Cardiac septum (tissue), 1 donor: ENCODE measurements at places on chromosomes 4 and X.

DNA sequence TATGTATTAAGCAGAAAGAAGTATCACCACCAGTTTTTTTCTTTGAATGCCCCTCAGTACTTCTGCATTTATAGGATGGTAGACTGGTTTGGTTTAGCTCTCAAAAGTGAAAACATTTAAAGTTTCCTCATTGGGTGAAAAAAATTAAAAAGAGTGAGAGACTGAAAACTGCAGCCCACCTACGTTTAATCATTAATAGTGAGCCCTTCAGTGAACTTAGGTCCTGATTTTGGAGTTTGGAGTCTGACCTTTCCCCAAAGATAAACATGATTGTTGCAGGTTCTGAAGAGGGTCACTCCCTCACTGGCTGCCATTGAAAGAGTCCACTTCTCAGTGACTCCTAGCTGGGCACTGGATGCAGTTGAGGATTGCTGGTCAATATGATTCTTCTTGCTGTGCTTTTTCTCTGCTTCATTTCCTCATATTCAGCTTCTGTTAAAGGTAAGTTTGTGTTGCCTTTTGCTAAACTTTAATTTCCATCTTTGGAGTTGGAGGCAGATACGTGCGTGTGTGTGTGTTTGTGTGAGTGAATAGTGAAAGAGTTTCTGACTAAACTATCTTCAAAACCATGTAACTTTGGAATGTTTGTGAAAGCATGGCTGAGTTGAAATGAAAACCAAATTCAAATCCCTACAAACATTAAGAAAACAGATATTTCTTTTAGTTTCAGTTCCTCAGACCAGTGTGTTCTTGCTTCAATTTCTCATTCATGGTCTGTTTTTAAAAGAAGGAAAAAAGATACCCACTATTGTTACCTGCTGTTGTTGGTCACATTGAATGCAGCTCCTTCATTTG, at the start of gene MTTP:
Gene MTTP, plus strand, starts transcription at position 295 of the 795 bp plus-strand sequence. Its CDS starts 86 bp downstream, at position 381.
- no peak for DNase-seq

DNA sequence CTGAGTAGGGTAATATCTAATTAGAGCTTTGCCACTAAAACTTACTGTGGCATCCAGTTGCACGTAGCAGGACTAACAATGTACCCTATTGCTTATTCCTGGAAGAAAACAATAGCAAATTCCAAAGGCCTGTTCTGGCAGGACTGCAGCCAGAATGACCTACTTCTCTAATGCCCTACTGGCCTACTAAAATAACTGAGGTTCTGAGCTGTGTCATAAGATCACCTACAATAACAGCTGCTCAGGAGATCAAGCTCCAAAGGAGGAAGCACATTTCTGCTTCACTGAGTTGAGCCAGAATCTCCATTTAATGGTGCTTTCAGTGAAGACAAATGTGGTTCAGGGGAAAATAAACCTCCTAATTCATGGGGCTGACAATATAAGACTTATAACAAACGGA, 42.2 kb upstream of the CXCL8 start:
- DNase-seq = no peak

DNA sequence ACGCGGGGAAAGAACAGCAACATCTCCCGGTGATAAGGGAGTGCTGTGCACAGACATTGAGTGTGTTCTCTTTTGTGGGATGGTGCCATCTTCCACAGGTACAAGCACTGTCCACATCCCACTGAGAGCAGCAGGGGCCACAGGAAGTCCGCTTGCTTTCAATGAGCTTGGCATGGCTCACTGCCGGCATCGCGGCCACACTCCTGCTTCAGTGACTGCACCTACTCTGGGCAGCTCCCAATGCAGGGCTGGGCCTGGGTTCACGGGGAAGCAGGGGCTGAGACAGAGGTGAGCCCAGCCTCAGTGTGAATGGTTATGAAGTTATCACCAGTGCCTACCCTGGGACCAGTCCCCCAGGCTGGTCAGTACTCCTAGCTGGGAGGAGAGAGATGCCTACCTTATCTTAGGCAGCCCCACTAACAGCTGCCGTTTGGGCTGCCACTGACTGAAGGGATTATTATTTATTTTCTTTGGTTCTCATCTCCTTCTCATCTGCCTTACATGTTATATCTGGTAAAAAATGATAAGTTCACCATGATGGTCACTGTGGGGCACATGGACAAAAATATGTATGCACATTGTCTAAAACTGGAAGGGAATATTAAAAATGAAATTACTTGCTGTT, 99.2 kb downstream of the MGST2 start:
- DNase-seq = no peak

DNA sequence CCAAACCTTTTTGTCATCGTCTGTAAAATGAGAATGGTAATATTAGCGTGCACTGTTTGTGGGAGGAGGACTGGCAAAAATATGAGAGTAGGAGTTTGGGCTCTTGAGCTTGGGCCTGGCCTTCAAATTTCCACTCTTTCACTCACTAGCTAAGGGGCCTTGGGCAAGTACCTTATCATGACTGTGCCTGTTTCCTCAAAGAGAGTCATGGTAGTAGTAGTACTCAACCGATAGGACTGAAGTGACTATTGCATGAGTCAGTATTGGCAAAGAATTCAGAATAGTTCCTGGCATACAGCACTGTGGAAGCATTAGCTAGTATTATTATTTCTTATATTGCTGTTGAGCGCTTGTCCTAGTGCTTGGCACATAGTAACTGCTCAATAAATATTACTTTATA, 16.0 kb upstream of the RBM3 start:
- DNase-seq = no peak

- DNase-seq = no peak
These were observed 650.8 kb upstream of the DIPK2B start for GRCh38 chrX:45851434-45851991.

DNA sequence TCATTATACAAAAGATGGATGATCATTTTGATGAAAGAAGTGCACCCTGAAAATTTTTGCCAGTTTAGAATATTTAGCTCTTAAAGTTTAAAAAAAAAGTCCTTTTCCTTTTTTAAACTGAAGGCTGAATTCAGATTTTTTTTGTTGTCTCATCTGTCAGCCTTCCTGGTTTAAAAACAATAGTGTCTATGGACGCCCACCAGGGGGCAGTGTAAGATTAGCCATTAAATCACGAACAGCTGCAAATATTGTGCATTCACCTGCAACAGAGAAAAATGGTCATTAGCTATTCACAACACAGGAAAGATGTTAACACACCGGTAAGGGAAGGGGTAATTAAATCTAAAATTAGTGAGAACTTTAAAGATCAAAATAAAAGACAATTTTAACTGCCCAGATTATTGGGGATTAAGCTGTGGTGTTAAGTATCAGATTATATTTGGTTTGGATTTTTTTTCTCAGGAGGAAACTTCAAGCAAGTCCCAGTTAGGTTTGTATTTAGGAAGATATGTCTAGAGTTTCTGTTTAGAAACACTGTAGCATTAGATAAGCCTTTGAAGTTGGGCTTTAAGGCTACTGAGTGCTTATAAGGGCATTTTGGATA, 4.4 kb upstream of the CXorf38 start:
- no peak for DNase-seq

- no peak for DNase-seq
These were observed 151.8 kb downstream of the SLC7A11 start for GRCh38 chr4:138090150-138090917.

- DNase-seq = no peak
These were observed 238.9 kb downstream of the MAML3 start for GRCh38 chr4:139915037-139915436.

DNA sequence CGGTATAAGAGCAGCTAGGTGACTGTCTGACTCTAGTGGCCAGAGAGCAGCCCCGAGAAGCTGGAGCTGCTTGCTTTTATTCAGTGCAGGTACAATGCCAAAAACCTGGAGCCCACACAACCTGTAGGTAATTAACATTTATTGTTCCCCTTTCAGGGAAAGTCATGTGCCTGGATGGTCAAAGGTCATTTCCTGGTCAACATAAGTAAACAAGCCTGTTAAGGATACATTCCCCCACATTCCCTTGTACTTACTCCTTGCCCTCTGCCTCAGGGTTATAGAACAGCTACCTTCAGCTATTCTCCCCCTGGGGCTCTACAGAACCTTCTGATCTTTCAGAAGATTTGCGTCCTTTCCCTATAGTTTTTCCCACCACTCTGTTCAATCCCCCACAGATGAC, 253.4 kb downstream of the TMA16 start:
- no peak for DNase-seq

GRCh38 chr4:113785781-113786180, 24.2 kb upstream of the CAMK2D start:
- no peak for DNase-seq

DNA sequence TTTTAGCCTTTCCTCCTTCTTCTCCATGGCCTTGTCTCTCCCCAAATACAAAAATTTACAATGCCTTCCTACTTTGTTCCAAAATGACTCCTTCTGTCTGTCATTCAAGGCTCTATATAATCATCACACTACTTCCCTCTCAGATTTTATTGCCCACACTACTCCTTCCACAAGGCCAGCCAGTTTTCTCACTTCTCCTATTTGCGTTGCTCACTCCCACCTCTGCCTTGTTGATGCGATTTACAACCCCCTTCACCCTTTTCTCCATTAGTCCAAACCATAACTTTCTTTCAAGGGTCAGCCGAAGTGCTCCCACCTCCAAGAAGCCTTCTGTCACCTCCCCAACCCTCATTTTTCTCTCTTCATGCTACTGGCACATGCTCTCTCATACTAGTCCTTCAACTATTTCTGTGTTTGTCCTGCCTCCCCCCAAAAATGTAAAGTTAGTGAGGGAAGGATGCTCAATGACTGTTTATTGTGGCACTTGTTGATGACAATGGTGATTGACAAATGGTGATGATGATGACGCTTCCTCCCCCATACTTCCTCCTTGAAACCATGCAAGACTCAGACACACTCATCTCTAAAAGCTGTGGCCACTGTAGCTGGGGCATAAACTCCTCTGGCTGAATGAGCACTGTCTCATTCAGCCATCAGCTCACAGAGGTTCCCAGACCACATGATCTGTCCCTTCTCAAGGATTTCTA, 2.7 kb upstream of the XKRX start:
- DNase-seq = no peak

DNA sequence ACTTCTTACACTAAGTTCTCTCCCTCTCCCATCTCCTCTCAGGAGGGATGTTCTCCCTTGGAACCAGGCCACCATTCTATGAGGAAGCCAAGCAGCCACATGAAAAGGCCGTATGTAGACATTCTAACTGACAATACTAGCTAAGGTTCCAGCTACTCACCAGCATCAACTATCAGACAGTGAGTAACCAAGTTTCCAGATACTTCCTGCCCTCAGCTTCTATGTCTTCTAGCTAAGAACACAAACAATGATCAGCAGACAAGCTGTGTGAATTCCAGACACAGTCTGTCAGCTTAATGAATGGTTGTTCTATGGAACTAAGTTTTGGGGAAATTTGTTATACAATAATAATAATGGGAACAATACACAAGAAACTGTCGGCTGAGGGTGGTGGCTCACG, 50.8 kb downstream of the SMIM14 start:
- no peak for DNase-seq
